Stimulated activated CD4-positive, alpha-beta T cell treated with anti-CD3 and anti-CD28 coated beads, Interleukin-1b, Interleukin-23, amount 100 ng/mL, for 1 hour (primary cell): ENCODE measurements at places on chromosomes 4 and X.

GRCh38 chrX:141467442-141467841 is 117.1 kb downstream of the SPANXA1 start:
- no peak for DNase-seq

DNA sequence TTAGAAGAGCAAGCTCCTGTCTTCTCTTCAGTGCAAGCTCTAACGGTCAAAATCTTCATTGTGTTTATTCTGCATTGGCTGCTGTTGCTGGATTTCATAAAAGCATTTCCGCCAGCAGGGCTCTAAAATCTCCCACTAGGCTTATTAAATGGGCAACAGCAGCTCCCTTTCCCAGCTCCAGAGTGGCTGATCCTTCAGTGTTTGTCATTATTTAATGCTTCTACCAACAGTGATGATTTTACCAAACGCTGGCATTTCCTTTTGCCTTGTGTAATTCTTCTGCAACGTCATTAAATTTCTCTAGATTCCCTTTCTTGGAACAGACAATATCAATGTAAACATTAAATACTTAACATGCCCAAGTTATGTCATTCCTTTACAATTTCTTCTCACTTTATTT is 20.1 kb downstream of the SLC7A11 start:
- DNase-seq = no peak

- DNase-seq = no peak
Measured at GRCh38 chr4:26061248-26061986, 147.4 kb downstream of the SMIM20 start.

DNA sequence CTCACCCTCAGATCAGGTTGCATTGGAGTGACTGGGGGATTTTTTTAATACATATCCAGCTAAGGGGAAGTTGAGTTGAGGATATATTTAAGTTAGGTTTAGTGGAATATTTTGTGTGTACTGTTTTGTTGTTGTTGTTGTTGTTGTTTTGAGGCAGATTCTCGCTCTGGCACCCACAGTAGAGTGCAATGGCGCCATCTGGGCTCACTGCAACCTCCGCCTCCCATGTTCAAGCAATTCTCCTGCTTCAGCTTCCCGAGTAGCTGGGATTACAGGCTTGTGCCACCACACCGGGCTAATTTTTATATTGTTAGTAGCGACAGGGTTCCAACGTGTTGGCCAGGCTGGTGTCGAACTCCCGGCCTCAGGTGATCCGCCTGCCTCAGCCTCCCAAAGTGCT is 38.6 kb upstream of the ATP6AP2 start:
- no peak for DNase-seq

- no peak for DNase-seq
Measured at GRCh38 chrX:150167482-150168324, 195.4 kb upstream of the MAMLD1 start.

DNA sequence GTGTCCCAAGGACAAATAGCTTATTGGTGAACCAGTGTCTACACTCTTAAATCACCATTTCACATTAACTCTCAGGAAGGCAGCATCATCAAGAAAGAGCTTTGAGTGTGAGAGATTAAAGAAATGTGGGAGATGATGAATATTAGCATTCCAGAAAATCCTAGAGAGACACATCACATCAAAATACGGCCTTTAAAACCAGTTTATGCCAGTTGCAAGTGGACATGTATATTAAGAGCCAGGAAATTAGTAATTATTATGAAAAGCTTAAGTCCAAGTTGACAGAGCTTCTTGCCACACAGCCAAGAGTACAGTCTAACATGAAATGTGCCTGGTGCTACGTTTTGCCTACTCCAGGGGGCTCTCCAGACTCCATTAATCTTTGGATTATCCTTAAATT is 503.0 kb upstream of the BOD1L1 start:
- DNase-seq = no peak

DNA sequence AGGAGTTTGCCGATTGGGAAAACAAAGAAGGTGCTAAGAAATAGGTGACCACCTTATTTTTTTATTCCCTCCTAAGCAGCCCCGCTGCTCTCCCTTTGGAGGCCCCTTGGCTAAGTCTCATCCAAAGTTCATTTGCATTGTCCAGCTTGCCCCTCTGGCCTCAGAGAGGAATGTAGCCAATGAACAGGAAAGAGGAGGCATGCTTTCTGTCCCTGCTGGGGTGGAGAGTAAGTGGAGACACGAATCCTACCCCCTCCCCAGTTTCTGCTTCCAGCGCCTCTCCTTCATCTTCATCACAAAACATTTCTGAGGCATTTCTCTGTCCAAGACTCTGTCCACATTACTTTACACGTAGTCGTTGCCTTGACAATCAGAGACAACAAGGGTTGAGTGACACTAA is 38.7 kb downstream of the NLGN3 start:
- no peak for DNase-seq
